RPMI8226 (cell line): ENCODE measurements at places on chromosomes 5 and 9.
A peak's percentile ranks its signal among the peaks of the same experiment; 100 is the strongest.

GRCh38 chr9:113907282-113907681 is 31.2 kb downstream of the ZNF618 start:
- no peak for DNase-seq

- DNase-seq = peak; percentile 8
These were observed 7.7 kb upstream of the SHISAL2B start for GRCh38 chr5:64682608-64683007.

DNA sequence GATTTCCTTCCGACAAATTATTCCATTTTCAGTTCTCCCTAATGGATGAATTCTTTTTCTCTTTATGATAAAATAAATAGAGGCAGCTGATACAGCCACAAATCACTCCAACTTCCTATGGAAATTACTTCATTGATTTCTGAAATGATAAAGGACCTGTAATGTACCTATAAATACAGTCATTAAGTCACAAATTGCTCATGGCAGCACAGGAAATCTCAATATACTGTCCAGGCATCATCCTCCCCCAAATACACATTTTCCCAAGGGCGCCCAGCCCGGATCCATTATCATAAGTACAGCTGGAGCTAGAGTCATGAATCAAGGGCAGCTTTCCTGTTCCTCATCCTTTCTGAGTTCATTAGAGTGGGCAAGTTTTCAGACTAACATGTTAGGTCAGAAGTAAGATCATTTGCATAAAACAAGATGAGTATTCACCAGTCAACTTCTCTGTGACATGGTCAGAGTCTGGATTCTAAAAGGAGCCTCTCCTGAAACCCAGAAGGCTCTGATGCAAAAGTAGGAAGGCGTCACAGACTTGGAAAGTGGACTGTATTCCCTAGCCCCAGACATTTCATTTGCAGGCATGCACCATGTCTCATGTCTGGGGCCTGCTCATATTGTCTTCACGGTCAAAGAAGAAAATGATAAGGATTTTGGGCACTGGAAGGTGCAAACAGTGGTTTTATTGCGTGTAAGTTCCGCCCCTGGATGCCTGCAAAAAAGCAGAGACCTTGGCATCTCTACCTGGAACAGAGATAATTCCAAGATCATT is 383.2 kb downstream of the PLK2 start:
- no peak for DNase-seq

DNA sequence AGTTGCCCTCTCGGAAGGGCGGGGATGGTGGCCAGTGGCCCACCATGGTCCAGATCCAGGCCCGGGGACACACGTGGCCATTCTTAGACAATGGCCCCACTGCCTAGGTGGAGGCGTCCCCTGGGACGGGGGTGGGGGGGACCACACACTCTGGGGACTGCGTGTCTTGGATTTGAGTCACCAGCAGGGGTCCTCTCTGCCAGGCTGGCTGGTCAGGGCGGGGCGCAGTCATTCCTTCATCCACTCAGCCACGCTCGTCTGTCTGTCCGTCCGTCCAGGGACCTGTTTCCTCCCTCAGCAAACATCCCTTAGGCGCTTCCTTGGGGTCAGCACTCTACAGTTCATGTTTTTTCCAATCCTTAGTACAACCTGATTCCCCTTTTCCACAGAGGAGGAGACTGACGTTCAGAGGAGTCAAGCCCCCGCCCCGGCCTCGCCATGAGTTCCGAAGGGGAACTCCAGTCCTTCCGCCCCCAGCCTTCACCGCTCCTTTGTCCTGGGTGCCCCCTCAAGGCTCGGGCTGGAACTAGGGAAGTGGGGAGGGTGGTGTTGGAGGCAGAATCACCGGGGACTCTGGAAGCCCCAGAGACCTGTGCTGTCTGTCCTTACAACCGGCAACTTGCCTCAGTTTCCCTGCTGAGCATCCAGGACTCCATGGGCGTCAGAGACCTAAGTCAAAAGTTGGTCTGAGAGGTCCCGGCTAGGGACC is 276.6 kb upstream of the MVB12B start:
- DNase-seq = no peak

DNA sequence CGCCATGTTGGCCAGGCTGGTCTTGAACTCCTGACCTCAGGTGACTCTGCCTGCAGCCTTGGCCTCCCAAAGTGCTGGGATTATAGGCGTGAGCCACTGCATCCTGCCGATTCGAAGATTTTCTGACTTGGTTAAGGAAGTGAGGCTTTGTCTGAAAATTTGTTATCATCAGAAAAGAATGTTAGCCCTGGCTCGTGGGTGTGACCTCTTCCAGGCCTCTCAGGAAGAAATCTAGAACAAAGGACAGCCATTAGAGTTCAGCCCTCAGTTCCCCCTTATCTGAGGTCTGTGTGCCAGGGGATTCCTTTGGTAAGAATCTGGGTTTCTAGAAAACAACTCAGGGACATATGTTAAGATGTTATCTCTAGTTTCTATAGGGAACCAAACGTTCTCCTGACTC is 6.2 kb downstream of the OR2S2 start:
- DNase-seq = no peak

- no peak for DNase-seq
These were observed 2.0 kb downstream of the CLK4 start for GRCh38 chr5:178624631-178625546.

DNA sequence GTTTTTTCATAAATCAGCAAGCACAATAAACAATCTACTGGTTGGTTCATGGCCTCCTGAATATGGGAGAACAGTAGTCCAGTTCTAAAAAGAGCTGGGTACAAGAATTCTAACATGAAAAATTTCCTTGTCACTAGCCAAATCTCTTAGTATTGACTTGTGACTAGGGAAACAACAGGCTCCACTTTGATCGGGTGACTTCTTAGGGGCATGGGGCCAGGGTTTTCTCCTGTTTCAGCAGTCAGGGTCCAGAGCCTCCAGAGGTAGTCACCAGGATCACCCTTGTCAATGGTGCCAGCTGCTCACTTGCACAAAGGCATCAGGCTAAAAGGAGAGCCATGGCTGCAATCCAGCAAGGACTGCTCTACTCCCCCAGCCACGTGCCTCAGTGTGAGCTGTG is 38.1 kb downstream of the LPAR1 start:
- DNase-seq = no peak

- DNase-seq = no peak
These were observed 194.8 kb downstream of the SPOCK1 start for GRCh38 chr5:137304226-137304874.

DNA sequence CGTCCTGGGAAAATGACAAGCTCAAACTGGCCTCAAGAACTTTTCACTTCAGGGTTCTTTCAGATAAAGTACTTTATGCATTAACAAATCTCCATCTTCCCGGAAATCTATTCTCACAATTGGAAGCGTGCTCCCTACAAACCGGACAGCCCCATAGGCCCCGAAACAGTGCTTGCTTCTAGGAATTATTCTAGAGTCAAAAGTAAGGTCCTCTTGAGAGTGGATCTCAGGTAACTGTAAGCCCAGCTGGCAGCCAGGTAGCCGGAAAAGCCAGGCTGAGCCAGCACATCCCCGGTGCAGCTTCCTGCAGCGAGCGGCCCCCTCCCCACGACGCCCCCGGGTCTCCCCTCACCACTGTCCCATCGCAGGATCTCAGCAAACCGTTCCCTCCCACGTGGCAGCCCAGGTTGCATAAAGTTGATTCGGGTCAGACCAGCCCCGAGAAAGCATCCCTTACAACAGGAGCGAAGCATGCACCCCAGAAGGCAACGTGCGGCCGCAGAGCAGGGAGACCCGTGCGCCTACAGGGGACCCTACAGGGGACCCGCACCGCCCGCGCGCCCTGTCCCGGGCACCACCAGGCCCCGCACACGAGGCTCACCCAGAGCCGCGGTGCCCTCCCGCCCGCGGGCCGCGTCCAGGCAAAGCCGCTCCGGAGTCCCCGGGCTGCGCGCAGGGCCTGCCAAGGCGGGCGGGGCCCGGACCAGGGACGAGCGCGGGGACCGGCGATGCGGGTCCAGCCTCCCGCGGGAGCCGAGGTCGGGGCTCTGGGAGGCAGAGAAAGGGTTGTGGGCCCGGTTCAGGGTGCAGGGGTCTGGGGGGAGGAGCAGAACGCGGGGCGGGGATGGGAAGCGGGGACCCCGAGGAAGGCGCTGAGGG is 920 bp downstream of the LPCAT1 start:
- peak; percentile 51 for DNase-seq

- DNase-seq = no peak
These were observed 6.7 kb downstream of the PTCH1 start for GRCh38 chr9:95509851-95510708.

DNA sequence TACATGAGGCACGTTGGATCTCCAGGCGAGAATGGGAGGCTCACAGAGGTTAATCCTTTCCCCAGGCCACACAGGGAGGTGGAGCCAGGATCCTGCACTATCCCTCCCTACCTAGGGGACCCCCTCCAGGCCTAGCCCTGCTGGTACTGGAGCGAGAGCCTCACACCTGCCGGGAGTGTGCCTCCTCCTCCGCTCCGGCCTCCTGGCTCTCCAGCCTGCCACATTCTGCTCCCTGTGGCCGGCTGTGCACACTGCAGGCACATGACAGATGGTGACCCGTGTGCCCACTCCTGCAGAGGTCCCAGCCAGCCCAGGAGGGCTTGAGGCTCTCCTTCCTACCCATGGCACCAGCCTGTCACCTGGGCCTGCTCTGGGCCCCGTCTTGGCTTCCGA is 93.4 kb downstream of the RXRA start:
- peak; percentile 32 for DNase-seq

DNA sequence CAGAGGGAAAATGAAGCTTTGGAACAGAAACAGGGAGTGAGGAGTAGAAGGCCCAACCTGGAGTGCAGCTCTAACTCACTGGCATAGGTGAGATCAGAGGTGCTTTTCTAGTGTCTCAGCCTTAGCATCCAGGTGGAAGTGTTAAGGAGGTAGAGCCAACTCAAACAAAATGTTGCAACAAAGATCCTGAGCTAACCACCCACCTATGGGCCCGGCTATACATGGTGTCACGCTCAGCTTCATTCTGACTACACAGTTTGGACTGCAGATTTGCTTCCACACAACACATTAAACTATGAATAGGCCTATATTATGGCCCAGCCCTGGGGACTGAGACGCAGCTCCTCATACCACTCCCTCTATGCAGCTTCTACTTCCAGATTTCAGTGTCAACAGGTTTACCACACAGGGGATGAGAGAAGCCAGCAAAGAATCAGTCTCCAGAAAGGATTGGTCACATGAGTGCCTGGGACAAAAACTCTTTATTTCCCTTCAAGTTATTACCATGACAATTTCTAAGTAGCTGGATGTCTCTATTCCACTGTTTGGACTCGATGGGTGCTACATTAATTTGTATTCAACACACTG is 9.0 kb downstream of the C5orf63 start:
- DNase-seq = no peak

- no peak for DNase-seq
These were observed 499 bp upstream of the FCHSD1 start for GRCh38 chr5:141651728-141652105.

- peak; percentile 80 for DNase-seq
These were observed 10.7 kb downstream of the GSN start for GRCh38 chr9:121278477-121279261.

- no peak for DNase-seq
These were observed 38.2 kb upstream of the TEX48 start for GRCh38 chr9:114720086-114720676.
